ENCODE measurements at places on chromosomes 7 and 10.

GRCh38 chr7:117011419-117012260 is 58.3 kb downstream of the ST7 start:
- DNase-seq = no peak

DNA sequence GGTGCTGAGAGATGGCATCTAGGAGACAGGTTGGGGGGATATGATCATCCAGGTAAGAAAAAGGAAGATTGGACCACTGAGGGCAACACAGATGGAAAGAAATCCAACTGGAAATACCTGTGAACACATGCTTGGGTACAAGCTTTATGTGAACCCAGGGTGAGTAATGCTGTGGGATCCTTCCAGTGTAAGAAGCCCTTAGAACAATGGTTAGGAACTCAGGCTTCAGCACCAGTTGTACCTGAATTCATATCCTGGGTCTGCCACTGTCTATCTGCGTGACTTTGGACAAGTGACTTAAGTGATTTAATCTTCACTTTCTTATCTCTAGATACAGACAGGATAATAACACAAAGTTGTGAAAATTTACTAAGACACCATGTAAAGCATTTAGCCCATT is 131.0 kb downstream of the ST7 start:
- DNase-seq = no peak

- no peak for DNase-seq
Observed at GRCh38 chr7:30201161-30201666, 66.4 kb downstream of the MTURN start.

DNA sequence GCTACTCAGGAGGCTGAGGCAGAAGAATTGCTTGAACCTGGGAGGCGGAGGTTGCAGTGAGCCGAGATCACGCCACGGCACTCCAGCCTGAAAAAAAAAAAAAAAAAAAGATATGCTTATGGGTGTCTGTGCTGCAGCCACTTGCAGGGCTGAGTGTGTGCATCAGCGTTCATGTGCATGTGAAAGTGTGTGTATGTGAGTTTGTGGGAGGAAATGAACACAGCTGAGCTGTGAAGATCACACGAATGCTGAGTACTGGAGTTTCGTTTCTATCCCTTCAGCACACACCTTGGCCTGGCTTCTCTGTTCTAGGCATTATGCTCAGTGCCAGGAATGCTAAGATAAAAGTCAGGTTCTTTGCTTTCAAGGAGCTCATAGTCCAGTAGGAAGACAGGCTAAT is 12.0 kb upstream of the SVOPL start:
- no peak for DNase-seq

GRCh38 chr10:6928586-6928985 is 348.5 kb upstream of the PRKCQ start:
- no peak for DNase-seq

GRCh38 chr10:124944982-124945381 is 3.1 kb downstream of the ZRANB1 start:
- DNase-seq = no peak

- no peak for DNase-seq
Observed at GRCh38 chr7:143449793-143450192, 6.5 kb downstream of the TAS2R60 start.

GRCh38 chr10:79335470-79336235 is 11.6 kb upstream of the PPIF start:
- DNase-seq = no peak

GRCh38 chr7:56250135-56250534 is 133.9 kb upstream of the NUPR2 start:
- DNase-seq = no peak

DNA sequence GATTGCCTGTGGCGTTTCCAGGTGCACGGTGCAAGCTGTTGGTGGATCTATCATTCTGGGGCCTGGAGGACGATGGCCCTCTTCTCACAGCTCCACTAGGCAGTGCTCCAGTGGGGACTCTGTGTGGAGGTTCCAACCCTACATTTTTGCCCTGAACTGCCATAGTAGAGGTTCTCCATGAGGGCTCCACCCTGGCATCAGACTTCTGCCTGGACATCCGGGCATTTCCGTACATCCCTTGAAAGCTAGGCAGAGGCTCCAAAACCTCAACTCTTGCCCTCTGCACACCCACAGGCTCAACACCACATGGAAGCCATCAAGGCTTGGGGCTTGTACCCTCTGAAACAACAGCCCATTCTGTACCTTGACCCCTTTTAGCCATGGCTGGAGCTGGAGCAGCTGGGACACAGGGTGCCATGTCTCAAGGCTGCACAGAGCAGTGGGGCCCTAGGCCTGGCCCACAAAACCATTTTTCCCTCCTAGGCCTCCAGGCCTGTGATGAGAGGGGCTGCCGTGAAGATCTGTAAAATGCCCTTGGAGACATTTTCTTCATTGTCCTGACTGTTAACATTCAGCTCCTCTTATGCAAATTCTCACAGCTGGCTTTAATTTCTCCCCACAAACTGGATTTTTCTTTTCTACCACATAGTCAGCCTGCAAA is 10.0 kb upstream of the FGL2 start:
- DNase-seq = no peak

GRCh38 chr7:39838326-39838725 is 111.7 kb upstream of the CDK13 start:
- DNase-seq = no peak

- DNase-seq = no peak
Observed at GRCh38 chr7:20116869-20117268, 100.3 kb downstream of the MACC1 start.

DNA sequence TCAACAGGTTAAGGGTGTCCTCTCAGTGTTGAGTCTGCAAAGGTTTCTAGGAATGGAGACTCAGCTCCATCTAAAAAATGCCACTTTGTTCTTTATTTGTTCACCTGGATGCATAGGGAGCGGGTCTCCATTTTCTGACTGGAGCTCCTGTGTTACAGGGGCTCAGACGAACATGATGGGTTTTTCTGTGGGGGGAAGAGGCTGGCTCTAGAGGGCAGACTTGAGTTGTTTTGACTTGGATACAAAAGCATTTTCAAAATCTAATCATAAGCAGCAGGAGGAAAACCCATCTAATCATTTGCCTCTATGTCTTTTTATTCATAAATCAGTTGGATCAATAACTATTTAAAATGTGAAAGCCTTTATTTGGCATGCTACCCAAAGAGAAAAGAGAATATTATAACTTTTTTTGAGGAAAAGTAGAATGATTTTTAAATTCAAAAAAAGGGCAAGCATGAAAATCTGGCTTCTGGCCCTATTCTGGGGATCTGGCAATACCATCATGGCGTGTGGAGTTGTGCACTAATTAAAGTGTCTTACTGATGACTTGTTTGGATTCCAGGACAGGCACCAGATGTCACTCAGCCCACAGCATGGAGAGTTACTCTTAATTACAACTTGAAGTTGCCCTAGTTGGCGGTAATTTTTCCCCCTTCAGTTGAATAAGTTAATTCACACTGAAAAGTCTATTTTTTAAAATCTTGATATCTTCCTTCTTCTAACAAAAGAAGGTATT is 594.9 kb downstream of the REEP3 start:
- DNase-seq = no peak

- no peak for DNase-seq
Observed at GRCh38 chr7:24284699-24285506, 913 bp downstream of the NPY start.

DNA sequence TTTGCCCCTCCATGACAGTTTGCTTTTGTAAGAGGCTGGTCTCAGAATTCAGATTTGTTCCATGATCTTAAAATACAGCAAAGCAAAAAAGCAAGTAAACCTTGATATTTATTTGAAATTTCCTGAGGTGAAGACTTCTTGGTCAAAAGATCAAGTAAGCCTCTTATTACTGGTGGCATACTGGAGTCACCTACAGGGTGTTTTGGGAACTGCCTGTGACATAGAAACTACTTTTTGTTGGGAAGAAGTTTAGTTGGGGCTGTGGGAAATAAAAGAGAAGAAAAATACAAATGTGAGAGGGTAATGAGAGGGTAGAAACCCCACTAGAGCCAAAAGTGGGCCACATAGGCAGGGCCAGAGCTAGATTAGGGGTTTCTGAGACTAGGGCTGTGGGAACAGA is 217.9 kb downstream of the OTUD1 start:
- no peak for DNase-seq

GRCh38 chr7:106238830-106239229 is 46.0 kb downstream of the NAMPT start:
- no peak for DNase-seq

- no peak for DNase-seq
Observed at GRCh38 chr7:156793334-156793733, 99.6 kb downstream of the LMBR1 start.

DNA sequence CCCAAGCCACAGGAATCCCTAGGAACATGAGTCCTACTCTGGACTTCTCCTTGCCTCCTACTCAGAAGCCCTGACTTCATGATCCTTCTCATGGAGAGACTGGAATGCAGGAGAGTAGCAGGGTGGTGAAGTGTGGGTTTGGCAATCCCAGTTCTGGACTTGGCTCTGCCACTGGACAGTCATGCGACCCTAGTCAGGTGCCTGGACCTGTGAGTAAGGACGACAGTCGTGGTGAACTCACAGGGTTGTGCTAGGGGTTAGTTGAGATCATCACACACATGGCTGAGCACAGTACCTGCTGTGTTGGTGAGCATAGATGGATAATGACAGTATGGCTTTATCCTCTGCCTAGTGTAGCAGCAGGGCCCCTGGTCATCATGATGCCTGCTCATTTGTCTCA is 117.9 kb downstream of the LRRC18 start:
- DNase-seq = no peak

DNA sequence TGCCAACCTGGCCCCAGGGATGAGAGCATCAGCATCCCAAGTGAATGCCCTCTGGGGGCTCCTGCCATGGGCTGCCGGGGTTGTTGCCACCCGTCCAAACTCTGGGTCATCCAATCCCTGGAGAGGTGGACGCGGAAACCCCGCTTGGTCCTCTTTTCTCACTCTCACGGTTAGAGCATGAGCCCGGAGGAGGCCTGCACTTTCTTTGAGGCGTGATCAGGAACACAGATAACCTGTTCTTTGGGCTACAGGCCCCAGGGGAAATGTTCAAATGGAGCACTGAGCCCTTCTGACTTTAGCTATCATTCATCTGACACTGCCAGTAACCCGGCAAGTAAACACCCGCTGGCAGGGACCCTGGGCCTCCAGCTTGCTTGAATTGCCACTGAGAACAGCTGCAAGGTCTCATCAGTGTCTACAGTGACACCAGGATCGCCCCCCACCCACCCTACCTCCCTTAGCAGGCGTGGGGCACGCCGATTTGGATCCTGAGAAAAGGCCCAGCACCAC is 29.4 kb upstream of the SLF2 start:
- DNase-seq = no peak

DNA sequence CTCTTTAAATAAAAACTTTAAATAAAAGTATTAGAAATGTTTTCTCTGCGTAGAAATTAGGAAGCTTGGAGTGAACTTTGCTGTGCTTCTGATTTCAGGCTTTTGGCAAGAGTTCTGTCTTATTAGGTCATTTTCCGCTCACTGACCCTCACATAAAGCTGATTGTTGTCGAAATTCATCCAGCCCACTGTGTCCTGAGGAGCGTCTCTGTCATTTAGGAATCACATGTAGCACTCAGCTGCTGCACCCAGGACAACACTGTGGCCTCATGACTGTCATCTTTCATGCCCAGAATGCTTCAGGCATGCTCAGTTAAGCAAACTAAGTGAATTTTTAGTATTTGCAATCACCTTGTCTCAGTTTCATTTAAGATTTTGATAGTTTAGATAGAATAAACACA is 57.8 kb upstream of the MSRB2 start:
- no peak for DNase-seq

GRCh38 chr7:73521636-73522104 is 423 bp downstream of the BAZ1B start:
- DNase-seq = no peak

DNA sequence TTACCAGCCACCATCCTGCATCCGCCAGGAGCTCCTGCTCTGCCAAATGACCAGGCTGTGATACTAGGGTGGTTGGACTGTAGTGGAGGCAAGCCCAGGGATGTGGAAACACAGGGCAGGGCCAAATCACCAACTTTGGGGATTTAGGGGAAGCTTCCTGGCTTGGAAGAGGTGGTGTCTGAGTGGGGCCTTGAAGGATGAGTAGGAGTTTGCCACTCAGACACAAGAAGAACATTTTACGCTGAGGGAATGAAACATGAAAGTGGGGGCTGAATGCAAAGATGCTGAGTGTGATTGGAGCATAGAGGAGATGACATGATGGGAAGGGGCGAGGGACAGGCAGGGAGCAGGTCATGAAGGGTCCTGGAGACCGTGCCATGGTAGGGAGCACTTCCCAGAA is 329.5 kb downstream of the RPS24 start:
- DNase-seq = no peak

Measured in activated gamma-delta T cell treated with Interleukin-2 at 50 U/mL for 16 hours (primary cell).